T-helper 2 cell treated with Interferon-gamma antibody and Interleukin-4, amounts not matched to agents 5 μg/mL and 100 μg/mL, for 36 hours (primary cell): ENCODE measurements at places on chromosomes 6 and 20.

GRCh38 chr6:68875403-68875802 is 240.3 kb downstream of the ADGRB3 start:
- DNase-seq: no peak

DNA sequence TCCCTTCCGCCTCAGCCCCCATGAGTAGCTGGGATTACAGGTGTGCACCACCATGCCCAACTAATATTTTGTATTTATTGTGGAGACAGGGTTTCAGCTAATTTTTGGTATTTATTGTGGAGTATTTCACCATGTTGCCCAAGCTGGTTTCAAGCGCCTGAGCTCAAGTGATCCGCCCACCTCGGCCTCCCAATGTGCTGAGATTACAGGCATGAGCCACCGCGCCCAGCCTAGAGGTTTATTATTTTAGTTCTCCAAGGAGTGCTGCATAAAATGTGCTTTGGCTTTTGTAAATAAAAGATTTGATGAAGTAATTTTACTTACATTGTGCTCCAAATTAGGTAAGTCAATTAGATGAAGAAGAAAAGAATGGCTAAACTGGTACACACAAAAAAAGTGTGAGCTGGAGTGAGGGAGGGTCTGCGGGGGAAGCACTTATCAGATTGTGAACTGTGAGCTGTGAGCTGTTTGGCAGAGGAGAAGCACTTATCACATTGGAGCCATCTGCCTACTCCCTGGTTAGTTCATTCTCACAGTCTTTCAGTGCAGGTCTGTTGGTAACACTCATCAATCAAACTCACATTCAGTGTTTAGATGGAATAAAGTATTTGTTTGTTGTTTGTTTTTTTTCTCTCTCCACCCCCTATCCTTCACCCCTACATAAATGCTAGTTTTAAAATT is 398.0 kb downstream of the EPHA7 start:
- DNase-seq: no peak

DNA sequence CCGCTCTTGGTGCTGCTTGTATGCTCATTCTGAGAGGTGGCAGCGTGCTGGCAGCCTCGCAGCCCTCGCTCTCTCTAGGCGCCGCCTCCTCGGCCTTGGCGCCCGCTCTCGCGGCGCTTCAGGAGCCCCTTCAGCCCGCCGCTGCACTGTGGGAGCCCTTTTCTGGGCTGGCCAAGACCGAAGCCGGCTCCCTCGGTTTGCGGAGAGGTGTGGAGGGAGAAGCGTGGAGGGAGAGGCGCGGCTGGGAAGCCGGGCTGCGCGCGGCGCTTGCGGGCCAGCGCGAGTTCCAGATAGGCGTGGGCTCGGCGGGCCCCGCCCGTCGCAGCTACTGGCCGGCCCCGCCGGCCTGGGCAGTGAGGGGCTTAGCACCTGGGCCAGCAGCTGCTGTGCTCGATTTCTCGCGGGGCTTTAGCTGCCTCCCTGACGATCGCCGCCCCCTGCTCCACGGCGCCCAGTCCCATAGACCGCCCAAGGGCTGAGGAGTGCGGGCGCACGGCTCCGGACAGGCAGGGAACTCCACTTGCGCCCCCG is 19.5 kb upstream of the FAM8A1 start:
- peak; percentile 25 for DNase-seq

DNA sequence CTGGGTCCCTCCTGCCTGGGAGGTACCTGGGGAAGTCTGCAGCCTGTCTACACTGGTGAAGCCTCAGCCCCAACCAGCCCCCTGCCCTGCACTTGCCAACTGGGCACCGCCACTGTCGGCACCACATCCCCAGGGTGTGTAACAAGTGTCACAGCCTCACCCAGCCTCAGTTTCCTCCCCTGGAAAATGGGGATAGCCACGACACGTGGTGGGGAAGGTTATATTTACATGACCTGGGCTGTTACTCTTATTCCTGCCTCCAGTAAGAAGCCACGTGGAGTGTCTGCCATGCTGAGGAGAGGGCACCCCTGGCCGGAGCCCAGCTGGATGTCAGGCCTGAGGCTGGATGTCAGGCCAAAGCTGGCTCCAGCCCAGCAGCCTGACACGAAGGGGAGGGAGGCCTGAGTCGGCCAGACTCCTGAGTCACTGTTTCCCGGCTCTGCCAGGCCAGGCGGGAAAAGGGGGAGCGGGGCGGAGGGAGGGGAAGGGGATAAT is 44.9 kb downstream of the SNAI1 start:
- DNase-seq: no peak

- no peak for DNase-seq
Observed at GRCh38 chr6:16132909-16133308, 4.0 kb downstream of the MYLIP start.

GRCh38 chr20:3543901-3544507 is 73.2 kb downstream of the ATRN start:
- no peak for DNase-seq

GRCh38 chr20:16048876-16049275 is 524.4 kb downstream of the KIF16B start:
- no peak for DNase-seq

GRCh38 chr6:134217798-134218140 is 100.1 kb downstream of the SGK1 start:
- no peak for DNase-seq

DNA sequence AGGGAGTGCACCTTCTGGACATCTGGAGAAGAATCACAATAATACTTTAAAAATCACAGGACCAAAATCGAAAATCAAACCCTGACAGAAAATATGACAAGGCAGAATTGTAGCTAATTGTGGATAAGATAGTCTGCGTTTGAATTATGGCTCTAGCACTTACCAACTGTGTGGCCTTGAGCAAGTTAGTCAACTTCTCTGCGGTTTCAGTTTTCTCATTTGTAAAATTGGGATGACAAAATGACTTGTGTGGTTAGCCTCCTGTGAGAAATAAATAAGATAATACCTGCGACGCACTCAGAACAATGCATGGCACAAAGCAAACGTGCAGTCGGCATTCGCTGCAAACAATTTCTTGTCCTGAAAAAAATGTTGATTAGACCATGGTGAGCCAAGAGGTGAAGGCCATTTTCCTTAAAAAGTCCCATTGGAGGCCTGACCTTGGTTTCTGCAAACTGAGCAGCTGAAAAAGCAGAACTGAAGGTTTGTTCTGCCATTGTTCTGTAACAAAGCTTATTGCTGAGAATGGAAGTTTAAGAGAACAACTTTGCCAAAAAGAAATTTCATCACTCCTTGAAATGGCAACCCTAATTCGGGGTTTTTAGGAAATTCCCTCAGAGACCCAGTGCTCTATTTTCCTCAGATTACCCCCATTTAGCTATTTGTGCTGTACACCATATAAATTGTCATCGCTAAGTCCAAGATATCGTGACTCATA is 266.3 kb downstream of the ERMARD start:
- no peak for DNase-seq

- DNase-seq: no peak
Observed at GRCh38 chr6:163173741-163174140, 240.8 kb upstream of the QKI start.

DNA sequence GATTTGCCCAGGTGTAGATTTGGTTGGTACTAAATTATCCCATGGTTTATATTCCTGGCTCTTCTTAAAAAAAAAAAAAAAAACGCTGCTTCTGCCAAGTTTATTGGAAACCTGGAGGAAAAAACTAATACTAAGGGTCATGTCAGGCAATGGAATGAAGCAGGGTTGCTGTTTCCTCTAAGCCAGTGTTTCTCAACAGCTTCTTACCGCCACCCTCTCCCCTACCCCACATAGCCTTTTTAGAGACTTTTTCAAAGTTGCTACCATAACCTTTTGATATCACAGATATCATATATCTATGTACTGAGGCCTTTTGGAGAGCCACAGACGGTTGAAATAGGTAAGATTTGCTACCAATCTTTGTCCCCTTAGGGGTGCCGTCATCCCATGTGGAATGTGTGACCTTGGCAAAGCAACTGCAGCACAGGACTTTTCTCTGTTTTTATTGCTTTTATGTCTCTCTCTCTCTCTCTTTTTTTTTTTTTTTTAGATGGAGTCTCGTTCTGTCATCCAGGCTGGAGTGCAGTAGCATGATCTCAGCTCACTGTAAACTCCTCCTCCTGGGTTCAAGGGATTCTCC is 35.0 kb downstream of the SYTL3 start:
- DNase-seq: no peak

DNA sequence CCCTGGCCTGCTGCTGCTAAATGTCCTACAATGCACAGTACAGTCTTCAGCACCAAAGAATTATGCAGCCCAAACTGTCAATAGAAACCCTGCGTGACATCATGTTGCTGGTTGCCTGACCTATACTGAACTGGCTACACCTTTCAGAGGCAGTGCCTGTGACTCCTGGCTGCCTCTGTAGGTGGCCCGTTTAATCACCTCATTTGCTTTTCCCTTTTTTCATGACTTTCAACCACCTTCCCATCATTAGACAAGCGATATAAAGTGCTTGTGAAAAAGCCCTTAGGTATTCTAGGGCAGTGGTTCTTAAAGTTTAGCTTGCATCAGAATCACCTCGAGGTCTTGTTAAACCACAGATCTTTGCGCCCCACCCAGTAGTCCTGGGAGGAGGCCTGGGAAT is 33.0 kb upstream of the RIPOR2 start:
- no peak for DNase-seq

DNA sequence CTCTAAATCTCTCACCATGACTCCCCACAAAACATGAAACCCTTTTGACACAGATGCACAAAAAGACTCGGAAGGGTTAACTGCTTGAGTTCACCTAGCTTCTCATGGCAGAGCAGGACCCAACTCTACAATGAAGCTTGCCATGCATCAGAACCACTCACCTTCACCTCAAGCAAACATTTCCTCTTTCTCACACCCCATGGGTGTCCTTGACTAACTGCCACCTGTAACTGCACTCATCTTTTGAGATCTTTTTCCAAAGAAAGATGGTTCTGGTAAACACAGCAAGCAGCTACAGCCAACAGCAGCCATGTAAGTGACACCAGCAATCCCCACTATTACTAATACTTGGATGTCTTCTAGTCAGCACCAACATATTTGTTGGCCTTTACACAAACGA is 76.5 kb downstream of the EFHC1 start:
- DNase-seq: no peak

- DNase-seq: no peak
Observed at GRCh38 chr6:162063666-162064065, 663.9 kb downstream of the PRKN start.

DNA sequence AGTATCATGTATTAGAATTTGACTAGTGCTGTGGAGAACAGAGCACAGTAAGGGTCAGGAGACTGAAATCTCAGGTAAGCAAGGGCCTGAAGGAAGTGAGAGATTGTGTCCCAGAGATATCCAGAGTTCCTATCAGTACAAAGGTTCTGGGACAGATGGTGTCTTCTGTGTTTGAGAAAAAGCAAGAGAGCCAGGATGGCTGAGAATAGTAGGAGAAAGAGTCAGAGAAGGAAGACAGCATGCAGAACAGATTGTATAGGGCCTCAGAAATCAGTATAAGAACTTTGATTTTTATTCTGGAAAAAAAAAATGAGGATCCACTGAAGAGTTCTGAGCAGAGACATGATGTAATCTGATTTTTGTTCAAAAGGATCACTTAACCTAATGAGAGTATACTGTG is 74.8 kb upstream of the PLN start:
- DNase-seq: no peak

GRCh38 chr6:12012038-12012557 is at the start of gene HIVEP1:
HIVEP1 (plus strand) TSS chr6:12012312; CDS start chr6:12015629, 3,317 bp downstream.
- no peak for DNase-seq

GRCh38 chr20:43894491-43894890 is 20.2 kb upstream of the TOX2 start:
- DNase-seq: no peak

DNA sequence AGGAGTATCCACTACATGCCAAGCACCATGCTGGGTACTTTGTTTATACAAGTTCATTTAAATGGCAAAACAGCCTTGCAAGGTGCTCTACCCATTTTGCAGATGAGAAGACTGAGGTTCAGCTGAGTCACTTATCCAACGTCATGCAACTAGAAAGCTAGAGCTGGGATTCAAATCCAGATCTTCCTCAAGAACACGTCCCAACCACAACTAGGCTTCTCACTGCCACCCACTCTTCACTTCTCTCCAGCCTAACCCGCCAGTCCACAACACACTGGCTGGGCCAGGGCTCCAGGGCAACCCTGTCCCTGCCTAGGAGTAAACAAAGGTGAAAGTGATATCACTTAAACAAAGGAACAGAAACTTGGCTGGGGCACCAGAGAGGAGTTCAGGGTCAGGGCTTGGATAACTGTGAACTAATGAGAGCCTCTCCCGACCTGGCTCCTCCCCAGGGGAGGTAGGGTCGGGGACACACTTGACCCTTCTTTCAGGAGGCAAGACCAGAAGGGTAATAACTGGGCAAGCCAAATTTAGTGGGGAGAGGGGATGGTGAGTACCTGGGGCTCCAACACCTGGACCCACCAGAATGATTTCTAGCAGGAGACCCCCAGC is 7.9 kb downstream of the SDC4 start:
- DNase-seq: no peak

GRCh38 chr6:153081914-153082313 is 49.2 kb downstream of the RGS17 start:
- DNase-seq: no peak

- DNase-seq: no peak
Observed at GRCh38 chr6:37980222-37980595, 160.7 kb downstream of the ZFAND3 start.

GRCh38 chr6:12769556-12770256 is 53.1 kb downstream of the PHACTR1 start:
- no peak for DNase-seq

DNA sequence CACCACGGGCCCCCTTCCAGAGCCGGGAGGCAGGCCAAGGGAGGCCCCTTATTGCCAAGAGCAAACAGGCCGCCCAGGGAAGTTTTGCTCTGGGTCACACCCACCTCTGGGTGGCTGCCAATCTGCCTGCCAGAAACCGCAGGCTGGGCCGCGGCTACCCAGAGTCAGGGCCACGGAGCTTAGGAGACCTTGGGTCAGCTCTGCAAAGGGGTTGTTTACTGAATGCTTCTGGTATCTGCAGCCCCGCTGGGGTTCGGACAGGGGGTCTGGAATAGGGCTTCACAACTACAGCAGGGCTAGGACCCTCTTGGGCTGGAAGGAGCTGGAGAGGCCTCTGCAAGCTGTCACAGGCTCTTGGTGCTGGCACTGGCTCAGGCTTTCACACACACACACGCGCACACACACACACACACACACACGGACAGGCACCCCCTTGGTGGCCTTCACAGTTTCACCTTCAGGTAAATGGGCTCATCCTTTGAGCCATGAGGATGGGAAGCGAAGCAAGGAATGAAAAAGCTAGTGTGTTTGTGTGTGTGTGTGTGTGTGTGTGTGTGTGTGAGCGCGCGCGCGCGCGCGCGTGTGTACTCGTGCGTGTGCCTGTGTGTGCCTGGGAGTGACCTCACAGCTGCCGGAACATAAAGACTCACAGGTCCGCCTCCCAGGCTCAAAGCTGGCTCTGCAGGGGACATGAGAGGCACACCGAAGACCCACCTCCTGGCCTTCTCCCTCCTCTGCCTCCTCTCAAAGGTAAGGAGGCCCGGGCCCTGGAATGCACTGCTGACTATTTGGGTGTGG is at the start of gene CCN5:
CCN5 (plus strand) TSS at position 669 of the 798 bp plus-strand sequence; CDS start at position 691, 22 bp downstream.
- DNase-seq: no peak
